Caudate nucleus (tissue), 63 donors: ENCODE measurements at places on chromosomes 13 and 19.

- DNase-seq = no peak
These were observed 5.0 kb downstream of the PBX4 start for GRCh38 chr19:19613506-19613905.

DNA sequence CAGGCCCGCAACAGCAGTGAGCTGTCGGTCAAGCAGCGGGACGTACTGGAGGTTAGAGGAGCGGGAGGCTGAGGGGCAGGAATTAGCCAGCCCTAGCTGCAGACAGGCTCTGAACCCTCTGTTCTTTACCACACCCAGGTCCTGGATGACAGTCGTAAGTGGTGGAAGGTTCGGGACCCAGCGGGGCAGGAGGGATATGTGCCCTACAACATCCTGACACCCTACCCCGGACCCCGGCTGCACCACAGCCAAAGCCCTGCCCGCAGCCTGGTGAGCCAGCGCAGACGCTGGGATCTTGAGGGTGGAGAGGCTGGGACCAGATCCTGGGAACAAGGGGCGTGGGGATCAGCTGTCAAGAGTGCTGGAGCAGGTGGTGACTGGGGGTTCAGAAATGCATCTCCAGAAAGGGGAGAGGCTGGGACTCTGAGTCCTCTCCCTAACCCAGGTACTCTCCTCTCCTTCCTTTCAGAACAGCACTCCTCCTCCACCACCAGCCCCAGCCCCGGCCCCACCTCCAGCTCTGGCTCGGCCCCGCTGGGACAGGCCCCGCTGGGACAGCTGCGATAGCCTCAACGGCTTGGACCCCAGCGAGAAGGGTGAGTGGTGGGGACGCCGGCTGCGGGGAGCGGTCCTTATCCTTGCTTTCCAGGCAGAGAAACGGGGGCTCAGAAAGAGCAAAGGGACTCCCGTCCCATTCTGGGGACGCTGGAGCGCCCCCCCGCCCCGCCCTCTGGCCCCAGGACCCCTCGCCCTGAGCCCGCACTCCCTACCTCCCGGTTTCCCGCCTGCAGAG lies 10.4 kb downstream of the EPS8L1 start:
- DNase-seq = no peak

DNA sequence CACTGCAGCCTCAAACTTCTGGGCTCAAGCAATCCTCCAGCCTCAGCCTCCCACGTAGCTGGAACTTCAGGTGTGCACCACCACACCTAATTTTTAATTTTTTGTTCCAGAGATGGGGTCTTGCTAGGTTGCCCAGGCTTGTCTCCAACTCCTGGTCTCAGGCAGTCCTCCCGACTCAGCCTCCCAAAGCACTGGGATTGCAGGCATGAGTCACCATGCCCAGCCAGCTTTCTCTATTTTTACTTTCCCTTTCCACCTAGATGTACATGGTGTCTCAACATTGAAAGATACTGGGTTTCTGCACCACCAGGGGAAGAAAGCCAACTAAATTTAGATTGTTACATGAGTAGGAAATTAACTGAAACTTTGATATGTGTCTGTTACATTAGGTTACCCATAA lies 13.8 kb upstream of the ZNF846 start:
- no peak for DNase-seq

DNA sequence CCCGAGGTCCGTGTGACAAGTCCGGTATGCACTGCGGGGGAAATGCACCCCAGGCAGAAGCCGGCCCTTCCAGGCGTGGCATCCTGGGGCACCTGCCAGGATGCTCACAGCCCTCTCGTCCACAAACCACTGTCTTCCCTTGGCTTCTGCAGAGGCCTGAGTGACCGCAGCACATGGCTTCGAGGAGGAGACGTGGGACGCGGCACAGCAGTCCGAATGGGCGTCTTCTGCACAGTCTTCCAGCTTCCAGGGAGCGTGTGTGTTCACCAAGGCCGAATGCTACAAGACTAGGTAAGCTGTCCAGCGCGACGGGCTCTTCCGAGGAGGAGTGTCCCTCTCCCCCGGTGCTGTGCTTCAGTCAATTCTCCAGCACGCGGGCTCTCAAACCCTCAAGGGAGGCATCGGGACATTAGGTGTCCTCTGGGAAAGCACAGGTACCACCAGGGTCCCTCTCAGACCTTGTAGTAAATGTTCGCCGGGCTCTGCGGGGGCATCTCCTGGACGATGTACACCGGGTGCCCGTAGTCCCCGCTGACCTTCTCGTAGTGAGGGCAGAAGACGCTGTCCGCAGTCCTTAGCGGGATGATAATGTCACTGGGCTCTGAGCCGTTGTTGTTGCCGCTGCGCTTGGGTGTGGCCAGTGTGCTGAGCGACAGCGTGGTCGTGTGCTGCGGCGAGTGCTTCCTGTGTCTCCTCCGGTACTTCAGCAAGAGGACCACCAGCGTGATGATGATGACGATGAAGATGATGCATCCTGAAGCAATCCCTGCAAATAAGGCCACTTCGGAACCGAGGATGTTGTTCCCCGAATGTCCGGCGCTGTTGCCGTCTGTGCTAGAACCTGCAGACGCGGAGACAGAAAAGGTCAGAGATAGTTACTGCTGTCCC lies 42.6 kb downstream of the EFNB2 start:
- no peak for DNase-seq

- DNase-seq = no peak
These were observed 7.5 kb downstream of the DYRK1B start for GRCh38 chr19:39826311-39826945.

- no peak for DNase-seq
These were observed 46.5 kb upstream of the CLDN10 start for GRCh38 chr13:95505986-95506385.

- DNase-seq = no peak
These were observed 8.6 kb upstream of the CDX2 start for GRCh38 chr13:27977476-27978300.

- DNase-seq = no peak
These were observed 5.2 kb upstream of the GRAMD1A start for GRCh38 chr19:34994643-34995541.

- no peak for DNase-seq
These were observed 53.4 kb downstream of the KLF12 start for GRCh38 chr13:74080762-74081161.

- no peak for DNase-seq
These were observed 93.2 kb upstream of the C1QTNF9B start for GRCh38 chr13:23990455-23990854.

- DNase-seq = no peak
These were observed 205.3 kb downstream of the RAP2A start for GRCh38 chr13:97639236-97639635.

GRCh38 chr19:43371909-43372308 lies 18.4 kb downstream of the CD177 start:
- no peak for DNase-seq

GRCh38 chr13:66837246-66837645 lies 392.9 kb downstream of the PCDH9 start:
- DNase-seq = no peak

GRCh38 chr19:48726556-48726955 lies 7.0 kb upstream of the MAMSTR start:
- no peak for DNase-seq

DNA sequence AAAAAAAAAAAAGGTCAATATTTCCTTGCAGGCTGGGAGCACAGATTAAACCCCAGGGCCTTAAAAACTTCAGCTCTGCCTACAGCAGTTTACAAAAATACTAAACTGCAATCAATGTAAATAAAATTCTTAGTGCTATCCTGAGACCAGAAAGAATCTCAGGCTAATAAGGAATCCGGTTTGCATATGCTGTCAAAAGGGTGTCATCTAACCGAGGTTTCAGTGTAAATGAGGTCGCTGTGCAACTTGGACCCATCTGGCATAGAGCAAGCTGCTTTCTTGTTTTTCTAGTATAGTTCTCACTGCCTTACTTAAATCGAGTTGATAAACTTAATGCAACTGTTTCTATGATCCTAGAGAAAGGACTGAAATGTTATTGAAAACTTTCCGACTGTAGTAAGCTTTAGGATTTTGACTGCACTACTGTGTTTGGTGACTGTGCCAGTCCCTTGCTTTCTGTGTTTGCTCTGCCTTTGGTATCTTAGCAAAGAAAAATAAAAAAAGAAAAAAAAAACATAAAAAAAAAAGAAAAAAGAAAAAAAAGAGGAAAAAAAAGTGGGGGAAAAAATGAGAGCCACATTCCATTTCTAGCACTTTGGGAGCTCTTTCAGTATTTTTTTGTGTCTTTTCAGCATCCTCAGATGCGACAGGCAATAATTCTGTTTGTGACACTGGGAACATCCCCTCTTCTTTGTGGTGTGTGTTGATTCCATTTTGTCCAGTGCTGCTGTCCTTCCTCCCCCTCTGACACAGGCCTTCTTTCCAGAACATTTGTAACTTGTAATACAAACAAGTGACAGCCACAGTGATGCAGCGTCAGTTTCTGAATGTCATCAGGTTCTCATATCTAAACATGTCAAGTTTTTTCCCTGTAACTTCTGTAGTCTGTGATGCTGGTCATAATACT lies 340.5 kb downstream of the ZNF536 start:
- no peak for DNase-seq

DNA sequence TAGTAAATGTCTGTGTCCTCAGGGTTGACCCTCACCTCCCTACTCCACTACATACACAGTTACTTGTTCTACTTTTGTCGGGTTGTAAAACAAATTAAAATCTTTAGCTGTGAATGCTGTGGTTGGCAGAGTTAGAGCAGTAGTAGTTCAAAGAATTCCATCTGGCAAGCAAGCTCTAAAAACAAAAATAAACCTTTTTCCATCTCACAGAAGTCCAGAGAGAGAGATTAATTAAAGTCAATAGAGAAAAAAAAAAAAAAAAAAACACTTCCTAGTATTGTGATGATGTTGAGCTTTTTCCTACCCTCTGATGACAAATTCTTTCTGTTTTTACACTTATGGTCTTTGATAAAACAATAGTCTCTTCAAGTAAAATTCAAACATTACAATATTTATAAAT lies 338.4 kb downstream of the PCDH17 start:
- DNase-seq = no peak

GRCh38 chr13:38394777-38395496 lies 45.3 kb downstream of the UFM1 start:
- no peak for DNase-seq

DNA sequence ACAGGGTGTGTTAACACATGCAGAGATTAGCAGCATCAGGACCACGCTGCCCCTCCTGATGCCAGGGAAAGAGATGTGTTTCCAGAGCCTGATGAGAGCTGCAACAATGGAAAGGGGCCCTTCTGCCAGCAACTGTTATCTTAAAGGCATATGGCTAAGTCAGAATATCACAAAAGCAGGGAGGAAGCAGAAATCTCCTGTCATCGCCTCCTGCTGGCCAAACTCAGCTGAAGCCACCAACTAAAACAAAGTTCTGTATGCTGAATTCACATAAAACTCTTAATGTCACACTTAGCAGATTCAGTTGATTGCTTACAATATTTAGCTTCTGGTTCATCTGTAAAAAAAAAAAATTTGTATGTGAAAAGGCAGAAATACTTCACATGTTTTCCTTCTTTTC lies 178.2 kb downstream of the GPC5 start:
- DNase-seq = no peak

DNA sequence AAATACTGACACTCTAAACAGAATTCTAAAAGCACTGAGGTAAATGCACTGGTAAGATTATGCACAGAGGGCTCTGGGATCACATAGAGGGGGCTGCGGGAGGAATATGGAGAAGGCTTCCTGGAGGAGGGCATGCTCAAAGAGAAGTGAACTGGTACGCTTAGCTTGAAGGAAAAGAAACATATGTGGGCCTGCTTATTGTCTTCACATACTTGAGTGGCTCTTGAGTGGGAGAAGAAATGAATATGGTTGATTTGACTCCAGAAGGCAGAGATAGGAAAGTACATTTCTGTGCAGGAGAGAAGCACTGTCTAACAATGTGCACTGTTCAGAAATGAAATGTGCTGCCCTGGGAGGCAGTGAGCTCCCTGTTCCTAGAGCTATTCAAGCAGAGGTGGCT lies 91.1 kb downstream of the KL start:
- DNase-seq = no peak

DNA sequence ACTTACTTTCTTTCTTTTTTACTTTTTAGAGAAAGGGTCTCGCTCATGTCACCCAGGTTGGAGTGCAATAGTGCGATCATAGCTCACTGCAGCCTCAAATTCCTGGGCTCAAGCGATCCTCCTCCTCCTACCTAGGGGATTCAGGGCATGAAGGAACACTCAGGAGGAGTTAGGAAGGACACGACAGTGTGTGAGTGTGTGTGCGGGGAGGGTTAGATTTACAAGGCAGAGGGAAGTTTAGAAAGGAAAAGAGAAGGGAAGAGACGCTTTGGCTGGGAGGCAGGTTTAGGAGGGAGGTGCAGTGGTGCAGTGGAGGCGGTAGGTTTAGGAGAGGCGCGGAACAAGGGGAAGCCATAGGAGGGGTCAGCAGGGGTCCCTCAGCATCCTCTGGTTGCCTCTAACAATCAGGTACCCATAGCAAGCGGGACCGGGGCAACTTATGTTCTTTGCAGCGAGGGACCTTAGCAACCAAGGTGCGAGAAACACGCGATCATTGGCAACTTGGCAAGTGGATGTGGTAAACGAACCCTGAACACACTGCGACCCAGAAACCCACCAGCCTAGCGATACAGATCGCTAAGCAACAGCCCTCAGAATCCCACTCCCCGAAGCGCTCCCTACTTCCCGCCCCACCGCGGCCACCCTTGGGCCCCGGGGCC lies 501 bp downstream of the SIRT2 start:
- no peak for DNase-seq

DNA sequence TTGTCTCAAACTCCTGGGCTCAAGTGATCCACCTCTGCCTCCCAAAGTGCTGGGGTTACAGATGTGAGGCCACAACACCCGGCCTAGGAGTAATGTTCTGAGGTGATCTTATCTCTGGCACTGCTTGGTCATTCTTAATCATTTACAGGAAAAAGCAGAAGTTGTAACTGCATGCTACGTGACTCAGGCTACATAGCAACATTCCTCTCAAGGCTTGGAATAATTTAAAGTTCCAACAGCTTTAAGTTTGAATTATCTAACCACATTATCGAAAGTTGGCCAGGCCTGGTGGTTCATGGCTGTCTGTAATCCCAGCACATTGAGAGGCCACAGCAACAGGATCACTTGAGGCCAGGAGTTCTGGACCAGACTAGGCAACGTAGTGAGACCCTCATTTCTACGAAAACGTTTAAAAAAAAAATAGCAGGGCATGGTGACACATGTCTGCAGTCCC lies 3.9 kb upstream of the B9D2 start:
- DNase-seq = no peak
